DMS79 treated with DMSO at 0.1 percent for 48 hours (cell line): ENCODE measurements at places on chromosomes 16 and 17.

- DNase-seq, result no peak
Observed at GRCh38 chr17:64218066-64218465, 45.0 kb downstream of the TEX2 start.

GRCh38 chr17:56929362-56929969 is 15.6 kb upstream of the TRIM25 start:
- no peak for DNase-seq

DNA sequence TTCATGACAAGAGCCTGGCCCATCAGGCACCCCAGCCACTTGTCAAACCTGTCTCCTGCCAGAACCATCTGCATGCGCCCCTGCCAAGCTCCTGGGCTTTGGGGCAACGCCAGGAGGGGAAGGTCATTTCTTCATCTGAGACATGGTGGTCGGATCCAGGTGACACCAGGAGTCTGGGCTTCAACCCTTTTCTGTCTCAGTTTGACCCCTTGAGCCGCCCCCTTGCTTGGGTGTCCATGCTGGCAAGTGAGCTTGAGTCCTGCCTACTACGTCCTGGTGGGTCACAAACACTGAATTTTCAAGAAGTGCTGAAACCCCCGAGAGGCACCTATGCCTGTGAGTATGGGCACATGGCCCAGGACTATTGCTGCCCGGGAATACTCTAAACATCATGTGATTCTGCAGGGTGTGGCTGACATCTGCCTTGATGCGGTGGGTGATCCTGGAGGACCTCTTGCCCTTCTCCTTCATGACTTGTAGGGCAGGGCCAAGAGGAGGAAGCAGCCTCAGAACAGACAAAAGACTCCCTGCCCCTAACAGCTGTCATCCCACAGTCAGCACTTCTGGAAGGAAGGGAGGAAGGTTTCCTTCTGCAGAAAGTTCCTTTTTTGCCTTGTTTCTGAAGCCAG is 43.4 kb downstream of the TNFRSF13B start:
- no peak for DNase-seq

DNA sequence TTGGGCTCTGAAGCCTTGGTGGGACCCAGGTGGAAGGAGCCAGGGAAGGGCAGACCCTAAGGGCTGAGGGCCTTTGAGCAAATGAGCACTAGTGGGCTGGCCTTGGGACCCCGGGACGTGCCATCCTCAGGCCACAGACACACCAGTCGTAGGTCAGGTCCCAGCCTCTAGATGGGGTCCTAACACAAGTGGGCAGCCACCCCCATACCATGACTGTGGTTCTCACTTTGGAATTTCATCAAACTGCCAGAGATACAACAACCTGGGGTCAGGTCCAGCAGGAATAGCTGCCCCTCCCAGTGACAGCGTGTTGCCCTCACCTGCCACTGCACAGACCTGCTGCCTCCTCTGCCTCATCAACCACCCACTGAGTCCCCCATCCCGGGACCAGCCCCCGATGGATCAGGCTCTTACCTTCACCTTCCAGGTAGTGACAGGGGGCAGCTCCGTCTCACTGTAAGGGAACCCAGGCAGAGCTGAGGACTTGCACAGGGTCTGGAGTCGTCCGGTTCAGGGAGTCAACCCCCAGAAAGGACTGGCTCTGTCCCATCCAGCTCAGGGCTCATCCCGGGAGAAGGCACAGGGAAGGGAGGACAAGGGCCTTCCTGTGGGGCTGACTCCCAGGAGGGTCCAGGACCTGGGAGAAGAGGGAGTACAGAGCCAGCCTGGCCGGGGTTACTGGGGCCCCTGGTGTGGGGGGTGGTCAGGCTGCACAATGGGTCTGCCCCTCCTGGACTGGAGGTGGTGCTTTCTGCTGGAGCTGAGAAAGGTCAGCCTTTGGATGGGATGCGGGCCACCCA is 40.0 kb downstream of the LGALS9 start:
- DNase-seq, result no peak

GRCh38 chr16:68319185-68319908 is 8.5 kb downstream of the PRMT7 start:
- DNase-seq, result peak; percentile 88

DNA sequence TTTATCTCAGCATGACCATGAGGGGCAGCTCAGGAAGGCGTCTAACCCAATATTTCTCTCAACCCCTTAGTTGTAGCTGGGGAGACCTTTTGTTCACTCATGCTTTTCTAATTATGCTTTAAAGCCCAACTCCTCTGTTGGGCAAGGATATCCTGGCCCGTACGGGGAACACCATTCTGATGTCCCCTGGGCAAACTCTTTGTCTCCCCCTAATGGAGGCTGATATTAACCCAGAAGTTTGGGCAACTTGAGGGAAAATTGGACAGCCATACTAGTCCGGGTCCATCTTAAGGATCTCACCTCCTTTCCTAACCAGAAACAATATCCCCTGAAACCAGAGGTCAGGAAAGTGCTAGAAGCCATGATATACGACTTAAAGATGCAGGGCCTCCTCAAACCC is 143.7 kb upstream of the COX10 start:
- DNase-seq, result no peak

DNA sequence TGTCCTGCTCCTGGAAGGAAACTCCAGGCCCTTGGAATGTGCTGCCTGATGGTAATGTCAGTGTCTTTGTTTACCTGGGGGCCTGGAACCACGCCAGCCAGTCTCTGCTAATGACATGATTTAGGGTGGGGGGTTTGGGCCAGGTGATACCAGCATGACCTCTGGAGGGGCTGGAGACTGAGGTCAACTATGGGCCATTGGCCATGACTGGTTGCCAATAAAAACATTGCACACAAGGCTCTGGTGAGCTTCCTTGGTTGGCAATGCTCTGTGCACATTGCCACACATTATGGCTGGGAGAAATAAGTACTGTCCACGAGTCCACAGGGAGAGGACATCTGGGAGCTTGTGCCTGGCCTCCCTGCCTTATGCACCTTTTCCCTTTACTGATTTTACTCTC is 52.5 kb downstream of the LITAF start:
- DNase-seq, result no peak

DNA sequence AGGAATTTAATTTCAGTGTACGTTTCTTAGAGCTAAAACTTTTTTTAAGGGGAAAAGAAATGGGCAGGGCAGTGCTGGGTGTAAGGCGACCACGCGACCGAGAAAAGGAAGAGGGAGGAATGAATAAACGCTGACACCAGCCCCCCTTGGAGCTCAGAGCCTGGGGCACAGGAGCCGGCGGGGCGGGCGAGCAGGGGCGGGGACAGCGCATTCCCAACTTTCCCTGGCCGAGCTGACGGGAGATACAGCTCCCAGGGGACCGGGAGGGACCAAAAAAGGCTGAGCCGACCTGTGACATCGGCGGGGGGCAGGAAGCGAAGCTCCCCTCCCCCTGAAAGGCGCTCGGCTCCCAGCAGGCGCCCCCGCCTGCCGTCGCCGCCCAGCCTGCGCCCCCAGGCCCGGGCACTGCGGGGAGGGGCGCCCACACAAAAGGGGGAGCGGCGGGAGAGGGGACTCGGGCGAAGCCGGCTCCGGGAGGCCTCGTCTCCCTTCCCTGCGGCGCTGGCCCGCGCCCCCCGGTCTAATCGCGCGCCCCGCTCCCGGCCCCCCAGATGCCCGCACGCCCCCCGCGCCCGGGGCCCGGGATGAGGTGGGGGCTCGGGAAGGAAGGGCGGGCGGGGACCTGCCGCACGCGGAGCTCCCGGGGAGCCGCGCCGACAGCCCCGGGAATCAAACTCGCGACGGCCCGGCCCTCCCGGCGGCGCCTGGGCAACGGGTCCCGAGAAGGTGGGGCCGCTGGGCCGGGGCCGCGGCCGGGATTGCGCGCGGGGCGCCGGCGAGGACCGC is 622 bp downstream of the CUEDC1 start:
- no peak for DNase-seq

DNA sequence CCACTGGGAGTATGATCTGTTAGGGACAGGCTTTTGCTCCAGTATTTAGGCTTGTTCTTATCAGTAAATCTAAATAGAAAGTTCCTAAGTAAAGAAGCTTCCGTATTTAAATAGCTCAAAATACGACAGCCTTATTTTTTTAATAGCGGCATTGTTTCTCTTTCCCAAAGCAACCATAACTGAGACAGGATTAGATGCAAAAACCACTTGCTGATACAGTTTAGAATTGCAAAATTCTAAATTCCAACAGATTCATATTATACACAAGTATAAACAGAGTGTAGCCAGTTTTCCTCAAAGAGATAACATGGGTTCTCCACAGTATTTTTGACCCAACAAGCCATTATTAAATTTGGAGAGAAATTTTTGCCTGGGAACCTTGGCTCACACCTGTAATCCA is 276.7 kb downstream of the FTO start:
- DNase-seq, result no peak

- peak; percentile 52 for DNase-seq
Observed at GRCh38 chr17:45923511-45924268, 29.3 kb downstream of the MAPT start.

DNA sequence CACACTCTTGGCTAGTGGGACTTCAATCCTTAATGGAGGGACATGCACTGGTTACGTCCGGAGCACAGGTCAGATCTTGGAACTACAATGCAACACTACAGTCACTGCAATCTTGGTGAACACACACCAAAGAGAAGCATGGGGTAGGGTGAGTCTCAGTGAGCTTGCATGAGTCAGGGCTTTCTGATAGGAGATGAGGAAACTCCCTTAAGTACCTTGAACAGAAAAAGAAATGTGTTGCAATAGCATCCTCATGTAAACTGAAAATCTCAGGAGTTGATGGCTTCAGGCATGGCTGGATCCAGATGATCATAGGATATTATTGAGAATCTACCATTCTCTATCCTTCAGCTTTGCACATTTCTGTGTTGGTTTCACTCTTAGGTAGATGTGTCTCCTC is 54.1 kb downstream of the CES1 start:
- no peak for DNase-seq
